ENCODE measurements at places on chromosomes 1 and 21.

DNA sequence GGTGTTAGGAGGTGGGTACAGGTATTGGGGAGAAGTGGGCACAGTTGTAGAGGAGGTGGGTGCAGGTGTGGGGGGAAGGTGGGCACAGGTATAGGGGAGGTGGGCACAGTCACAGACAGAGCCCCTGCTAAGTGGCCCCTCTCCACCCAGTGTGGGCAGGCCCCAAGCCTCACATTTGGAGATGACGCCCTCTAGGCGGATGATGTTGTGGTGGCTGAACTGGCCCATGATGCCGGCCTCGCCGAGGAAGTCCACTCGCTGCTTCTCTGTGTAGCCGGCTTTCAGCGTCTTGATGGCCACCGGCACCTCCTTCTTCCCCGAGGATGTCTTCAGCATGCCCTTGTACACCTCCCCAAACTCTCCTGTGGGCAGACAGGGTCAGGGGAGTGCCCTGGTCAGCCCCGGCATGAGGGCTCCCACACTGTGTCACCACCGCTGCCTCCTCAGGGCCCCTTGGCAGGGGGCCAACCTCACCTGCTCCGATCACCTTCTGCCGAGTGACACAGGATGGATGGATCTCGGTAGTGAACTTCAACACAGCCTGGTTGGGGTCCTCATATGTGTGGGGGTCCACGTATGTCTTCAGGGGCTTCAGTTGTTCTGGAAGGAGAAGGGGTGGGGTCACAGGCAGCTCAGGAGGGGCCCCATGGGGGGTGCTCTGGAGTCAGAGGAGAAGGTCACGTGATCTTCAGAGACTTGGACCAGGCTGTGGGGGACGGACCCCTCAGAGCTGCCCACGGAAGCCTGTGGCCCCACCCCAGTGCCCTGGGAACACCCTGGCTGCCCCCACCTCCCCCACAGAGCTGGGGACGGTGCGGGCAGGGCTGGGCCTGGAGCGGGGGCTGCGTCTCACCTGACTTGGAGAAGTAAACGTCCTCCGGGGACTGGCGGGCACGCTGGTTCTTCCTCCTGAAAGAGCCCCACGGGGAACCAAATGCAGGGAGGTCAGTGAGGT is 22.6 kb downstream of the EPHA2 start:
- no peak for DNase-seq

GRCh38 chr1:76746206-76746605 is 121.1 kb upstream of the ST6GALNAC5 start:
- DNase-seq, result no peak

DNA sequence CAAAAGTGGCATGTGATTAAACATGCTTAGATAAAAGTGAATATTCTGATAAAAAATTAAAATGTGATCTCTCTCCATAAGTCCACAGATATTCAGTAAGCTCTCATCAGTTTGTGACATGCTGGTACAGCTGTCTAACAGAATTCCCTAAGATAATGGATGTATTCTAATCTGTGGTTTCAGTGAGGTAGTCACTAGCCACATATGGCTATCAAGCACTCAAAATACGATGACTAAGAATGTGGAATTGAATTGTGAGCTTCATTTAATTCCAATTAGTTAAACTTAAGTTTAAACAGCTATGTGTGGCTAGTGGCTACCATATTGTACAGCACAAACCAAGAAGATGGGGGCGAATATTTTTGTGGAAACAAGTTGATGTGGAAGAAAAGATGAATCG is 4.1 kb upstream of the REG4 start:
- no peak for DNase-seq

- DNase-seq, result no peak
These were observed 292.1 kb upstream of the VAMP3 start for GRCh38 chr1:7478809-7479499.

Data from MCF 10A (cell line).